ENCODE measurements at places on chromosomes 6 and 20.

GRCh38 chr6:71584712-71585436 is 296.3 kb downstream of the OGFRL1 start:
- DNase-seq, result no peak

GRCh38 chr6:122788663-122789181 is 336 bp upstream of the SMPDL3A start:
- DNase-seq, result no peak

- DNase-seq, result no peak
Measured at GRCh38 chr20:59788196-59788735, 145.2 kb downstream of the SYCP2 start.

DNA sequence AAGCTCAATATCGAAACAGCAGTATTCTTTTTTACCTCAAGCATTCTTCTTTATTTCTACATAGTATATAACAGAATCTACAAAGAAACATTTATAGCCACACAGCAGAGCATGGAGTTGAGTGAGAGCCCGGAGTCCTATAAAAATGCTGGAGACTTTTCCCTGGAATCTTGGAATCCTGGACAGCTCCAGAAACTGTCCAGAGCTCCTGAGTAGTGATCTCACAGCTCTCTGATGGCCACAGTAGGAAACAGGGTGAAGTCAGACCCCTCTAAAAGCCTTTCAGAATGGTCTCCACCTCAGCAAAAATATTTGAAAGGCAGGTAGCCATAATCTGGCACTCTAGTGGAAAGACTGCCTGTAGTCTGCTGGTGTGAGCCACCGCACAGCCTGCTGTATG is 149.3 kb upstream of the STXBP5 start:
- DNase-seq, result no peak

GRCh38 chr6:143937668-143937970 is 70.4 kb downstream of the PLAGL1 start:
- DNase-seq, result no peak

DNA sequence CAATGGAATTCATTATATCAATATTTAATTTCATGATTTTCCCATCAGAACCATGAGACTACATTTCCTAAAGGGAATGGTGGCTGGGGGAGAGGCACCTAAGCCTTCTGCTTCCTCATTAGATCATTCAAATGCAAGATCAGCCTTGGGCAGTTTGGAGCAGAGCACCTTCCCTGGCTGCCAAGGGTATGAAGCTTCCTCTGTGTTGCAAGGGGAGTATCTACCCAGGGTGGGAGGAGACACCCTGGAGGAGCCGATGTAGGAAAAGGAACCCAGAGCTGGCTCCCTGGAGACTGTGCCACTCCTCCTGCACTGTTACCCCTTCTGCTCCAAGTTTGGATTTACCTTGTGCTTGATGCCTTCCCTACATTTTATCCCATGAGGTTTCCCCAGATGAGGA is 299.7 kb upstream of the PRDM1 start:
- no peak for DNase-seq

DNA sequence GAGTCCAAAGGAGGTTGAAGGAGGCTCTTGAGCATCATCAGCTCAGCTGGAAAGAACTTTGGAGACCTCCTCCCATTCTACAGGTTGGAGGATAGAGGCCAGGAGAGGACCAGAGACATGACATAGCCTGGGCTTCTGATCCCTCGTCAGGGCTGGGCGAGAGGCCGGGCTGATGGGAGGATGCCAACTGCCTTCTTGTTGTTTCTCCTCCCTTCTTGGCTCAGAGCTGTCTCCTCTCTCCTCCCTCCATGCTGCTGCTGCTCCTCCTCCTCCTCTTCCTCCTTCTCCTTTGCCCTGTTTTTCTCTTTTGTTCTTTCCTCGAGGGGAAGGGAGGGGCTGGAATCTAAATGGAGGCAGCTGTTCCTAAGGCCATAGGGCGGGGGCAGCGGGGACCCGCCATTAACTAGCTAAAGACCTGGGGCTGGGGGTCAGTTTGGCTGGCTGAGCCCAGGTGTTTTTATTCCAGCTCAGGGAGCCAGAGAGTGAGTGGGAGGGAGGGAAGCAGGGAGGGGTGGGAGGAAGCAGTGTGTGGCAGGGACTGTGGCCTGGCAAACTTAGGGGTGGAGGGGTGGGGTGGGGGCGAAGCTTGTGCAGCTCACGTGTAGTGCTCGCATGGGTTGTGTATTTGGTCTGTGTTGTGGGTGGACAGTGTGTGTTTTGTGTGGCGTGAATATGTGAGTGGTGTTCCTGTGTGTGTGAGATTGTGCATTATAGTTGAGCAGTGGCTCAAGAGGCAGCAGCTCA is 84.8 kb downstream of the CD40 start:
- DNase-seq, result no peak

GRCh38 chr6:10685092-10685915 is 9.1 kb downstream of the C6orf52 start:
- no peak for DNase-seq

GRCh38 chr20:53245574-53245973 is 273.4 kb downstream of the TSHZ2 start:
- DNase-seq, result no peak

- peak; percentile 12 for DNase-seq
Measured at GRCh38 chr6:141463237-141463977, 669.3 kb upstream of the GJE1 start.

DNA sequence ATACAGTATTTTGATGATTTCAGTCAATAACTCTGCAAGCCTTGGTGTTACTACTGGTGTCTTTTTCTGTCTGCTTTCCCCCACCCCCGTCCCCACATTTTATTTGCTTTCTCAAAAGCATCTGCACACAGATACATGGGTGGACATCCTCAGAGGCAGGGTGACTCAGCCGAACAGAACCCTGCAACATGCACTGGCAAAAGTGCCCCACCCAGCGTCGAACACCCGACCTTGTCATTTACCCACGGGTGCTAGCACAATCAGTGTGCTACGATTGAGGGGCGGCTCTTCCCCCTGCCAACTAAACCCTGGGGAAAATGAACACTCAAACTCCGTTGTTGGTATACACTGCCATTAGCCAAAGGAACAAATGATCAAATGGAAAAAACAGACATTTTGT is 115.9 kb upstream of the NAA20 start:
- DNase-seq, result no peak

All from GM13977 (cell line).